ENCODE measurements at places on chromosomes 12 and 14.

- DNase-seq, result no peak
Observed at GRCh38 chr12:19633641-19634040, 194.3 kb downstream of the AEBP2 start.

GRCh38 chr14:71658261-71658860 is 273.9 kb upstream of the RGS6 start:
- DNase-seq, result no peak

DNA sequence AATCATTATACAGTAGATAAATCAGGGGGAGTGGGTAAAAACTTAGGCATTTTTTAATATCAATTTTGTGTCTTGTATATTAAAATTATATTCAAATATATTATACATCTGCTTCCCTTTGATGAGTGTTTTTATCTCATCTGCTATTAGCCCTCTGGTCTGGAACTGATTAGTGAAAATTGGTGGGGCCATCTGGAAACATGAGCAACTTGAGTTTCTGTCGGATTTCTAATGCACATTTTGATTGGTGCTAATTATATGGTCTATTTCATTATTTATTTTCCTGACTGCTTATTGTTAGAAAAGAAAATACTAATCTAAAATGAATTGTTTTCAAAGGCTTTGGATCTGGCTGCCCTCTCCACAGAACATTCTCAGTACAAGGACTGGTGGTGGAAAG is 28.2 kb downstream of the TTC8 start:
- no peak for DNase-seq

DNA sequence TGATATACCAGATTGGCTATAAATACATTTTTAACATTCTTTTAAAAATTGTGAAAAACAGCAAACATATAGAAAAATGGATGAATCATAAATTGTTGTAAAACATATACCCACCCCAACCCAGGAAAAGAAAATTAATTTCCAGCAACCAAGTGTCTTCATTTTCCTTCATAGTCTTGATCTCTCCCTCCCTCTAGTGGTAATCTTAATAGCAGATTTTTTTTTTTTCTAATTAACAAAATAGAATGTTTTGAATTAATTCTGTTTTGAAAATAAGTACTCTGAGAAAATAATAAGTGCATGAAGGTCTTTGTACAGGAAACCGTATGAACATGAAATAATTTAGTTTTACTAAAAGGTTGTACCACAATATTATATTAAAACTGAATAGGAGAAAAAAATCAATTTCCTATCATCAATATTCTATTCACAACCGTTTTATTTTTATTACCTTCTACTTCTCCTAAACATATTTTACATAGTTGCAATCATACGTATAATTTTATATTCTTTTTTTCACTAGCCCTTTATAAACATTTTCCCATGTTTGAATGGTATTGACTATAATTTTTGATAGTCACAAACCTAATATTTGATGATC is 7.0 kb downstream of the ETNK1 start:
- peak; percentile 2 for DNase-seq

GRCh38 chr14:75990297-75990696 is 4.7 kb downstream of the IFT43 start:
- DNase-seq, result no peak

DNA sequence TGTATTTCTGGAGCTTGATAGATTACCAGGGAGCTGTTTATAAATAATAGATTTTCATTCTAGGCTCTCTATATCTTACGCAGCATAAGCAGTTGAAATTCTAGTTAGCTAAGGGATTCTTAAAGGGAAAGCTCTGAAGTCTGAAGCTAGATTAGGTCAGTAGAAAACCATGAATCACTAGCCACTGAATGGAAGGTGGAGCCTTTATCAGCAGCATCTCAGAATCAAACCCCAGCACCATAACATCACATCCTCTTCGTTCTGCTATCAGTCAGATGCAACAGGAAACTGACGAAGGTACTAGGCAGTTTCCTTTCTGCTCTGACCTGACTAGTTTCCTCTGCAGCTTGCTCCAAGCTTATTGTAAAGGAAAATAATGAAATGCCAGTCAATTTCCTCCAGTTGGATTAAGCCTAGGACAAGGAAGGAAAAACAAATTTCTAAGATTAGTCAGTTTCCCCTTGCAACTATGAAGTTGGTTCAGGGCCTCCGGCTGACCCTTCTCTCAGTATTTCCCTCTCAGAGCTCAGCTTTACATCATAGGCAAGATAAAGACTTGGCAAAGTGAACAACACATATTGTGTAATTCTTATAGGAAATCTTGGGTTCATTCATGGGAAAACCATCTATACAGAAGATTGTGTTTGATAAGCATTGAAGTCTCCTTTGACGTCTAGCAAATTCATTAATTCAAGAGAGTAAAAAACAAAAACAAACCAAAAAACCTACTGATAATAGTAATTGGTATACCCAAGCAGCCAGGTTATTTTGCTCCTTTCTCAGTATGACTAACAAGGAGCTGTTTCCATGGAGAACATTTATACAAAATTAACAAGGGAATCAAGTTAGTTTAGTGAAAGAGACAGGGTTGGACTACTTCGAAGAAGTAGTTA is 43.4 kb upstream of the CFAP54 start:
- no peak for DNase-seq

GRCh38 chr14:49640540-49641417 is 5.7 kb upstream of the DNAAF2 start:
- no peak for DNase-seq

GRCh38 chr14:50813544-50813863 is 17.5 kb downstream of the NIN start:
- DNase-seq, result no peak

GRCh38 chr14:55721353-55721752 is 141.3 kb downstream of the KTN1 start:
- no peak for DNase-seq

DNA sequence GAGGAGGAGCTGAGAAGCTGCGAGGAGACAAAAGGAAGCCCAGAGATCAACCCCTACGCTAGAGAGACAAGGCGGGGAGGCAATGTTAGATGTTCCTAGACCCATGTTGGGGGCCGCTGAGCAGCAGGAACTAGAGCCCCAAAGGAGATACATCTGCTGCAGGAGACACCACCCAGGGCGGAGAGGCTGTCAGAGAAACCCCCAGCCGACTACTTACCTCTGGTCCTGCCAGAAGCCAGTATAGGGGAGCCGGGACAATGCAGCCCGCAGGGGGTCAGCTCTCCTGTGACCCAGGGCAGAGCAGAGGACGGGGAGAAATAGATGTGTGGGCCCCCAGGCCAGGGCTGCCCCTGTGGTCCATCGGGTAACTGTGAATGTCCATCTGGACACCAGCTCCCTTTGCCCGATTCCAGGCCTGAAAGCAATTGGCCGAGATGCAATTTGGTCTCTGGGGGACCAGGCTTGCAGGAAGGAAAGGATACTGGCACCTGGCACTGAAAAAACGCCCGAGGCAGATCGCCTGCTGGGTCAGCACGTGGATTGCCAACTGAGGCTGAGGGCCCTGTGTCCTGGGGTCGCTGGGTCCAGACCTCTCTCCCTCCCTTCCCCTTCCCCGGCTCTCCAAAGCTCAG is 34.9 kb downstream of the SYNE3 start:
- DNase-seq, result no peak

DNA sequence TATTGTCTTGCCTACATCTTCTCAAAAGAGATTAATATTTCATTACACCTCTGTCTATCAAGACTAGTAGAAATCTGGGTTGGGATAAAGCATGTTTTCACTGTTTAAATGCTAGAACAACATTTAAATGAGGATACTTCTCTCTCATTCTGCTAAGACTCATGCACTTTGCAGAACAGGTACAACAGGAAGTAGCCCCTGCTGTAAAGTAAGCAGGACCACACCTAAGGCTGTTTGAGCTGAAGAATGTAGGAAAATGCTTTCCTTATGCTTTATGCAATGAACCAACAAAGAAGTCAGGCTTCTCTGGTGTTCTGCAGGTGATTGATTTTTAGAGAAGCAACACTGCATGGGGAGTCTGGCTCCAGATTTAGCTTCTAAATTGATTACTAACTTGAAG is 89.4 kb downstream of the PAX9 start:
- no peak for DNase-seq

GRCh38 chr12:14993537-14994266 is 20.9 kb downstream of the PDE6H start:
- DNase-seq, result no peak

GRCh38 chr12:63822352-63822751 is 22.1 kb upstream of the SRGAP1 start:
- DNase-seq, result no peak

- no peak for DNase-seq
Observed at GRCh38 chr12:26870491-26871419, 37.8 kb upstream of the ITPR2 start.

GRCh38 chr12:118238888-118239287 is 103.0 kb downstream of the PEBP1 start:
- no peak for DNase-seq

DNA sequence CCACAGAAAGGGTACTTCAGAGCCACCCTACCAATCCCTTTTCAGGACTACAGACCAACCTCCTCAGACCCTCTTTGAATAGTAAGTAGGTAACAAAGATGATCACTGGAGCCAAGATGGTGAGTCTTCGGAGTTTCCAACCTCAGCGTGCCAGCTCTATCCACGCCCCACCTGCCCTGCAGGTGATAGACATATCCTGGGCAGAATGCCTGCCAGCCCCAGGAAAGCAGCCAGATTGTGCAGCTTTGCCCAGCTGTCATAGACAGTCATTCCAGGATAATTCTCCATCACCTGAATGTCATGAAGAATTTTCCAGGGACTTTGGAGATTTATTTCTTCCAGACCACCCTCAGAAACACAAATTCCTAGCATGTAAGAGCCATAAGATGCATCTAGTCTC is 434.4 kb downstream of the RGS6 start:
- DNase-seq, result no peak

DNA sequence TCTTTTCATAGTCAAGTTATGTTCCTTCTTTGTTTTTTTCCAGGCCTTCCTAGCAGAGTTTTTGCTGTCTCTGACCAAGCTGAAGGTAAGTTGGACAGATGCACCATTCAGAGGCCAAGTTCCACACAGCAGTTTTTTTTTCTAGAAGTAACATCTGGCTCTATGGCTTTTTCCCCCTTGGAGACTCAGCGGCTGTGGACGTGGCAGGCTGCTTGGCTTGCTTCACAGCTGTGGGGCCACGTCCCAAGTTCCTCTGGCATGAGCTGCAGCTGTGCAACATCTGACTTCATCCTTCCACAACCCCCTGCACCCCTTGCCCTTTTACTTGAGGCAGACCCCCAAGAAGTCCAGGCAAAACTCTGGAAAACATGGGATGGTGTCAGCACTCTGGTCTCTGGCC is 24.2 kb upstream of the RHOJ start:
- DNase-seq, result no peak

DNA sequence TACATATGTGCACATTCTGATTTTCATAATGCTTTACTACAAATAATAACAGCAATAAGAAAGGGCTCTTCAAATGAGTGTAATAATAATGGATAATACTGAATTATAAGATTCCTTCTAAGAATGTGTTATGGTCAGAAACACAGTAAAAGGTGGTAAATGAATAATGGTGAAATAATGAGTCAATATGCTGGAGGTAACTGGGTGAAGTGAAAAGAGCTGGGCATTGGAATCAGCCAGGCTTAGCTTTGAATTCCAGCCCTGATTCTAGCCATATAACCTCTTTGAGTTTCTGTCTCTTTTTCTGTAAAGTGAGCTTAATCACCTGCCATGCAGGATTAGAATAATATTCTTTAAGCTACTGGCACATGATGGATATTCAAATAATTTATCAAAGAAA is 39.1 kb downstream of the PLEKHA5 start:
- DNase-seq, result no peak

GRCh38 chr12:68790081-68790951 is 17.7 kb upstream of the MDM2 start:
- DNase-seq, result no peak

GRCh38 chr12:26403601-26404000 is 208.2 kb downstream of the SSPN start:
- no peak for DNase-seq

DNA sequence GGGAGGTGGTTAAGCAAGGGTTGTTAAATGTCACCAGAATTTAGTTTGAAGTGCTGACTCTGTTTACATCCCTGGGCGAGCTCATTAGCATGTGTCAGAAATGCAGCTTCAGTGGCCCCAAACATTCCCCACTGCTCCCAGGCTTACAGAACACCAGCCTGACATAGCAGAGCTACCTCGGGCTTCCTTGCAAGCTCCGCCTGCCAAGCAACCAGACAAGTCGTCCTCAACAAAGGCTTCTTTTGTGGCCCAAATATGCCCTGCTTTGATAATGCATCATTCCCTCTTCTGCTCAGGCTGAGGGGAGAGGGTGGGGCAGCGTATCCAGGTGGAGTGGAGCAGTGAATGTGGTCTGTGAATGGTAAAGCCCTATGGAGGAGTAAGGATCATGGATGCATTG is 28.0 kb downstream of the ERH start:
- DNase-seq, result no peak
